A549 treated with CORT108297 at 1 μM for 4 hours (cell line): ENCODE measurements at places on chromosomes 6 and 20. TPM values are rescaled to one million over a fixed set of nuclear protein-coding genes. Genes with fewer than 3 reads are reported as not detected.

GTSF1L gene
- total RNA-seq = not detected in 5 replicates

PXDC1 gene
- 14.9 to 23.6 TPM (median 19.1 TPM) in 5 replicates for total RNA-seq

TAAR9 gene
- not detected in 5 replicates for total RNA-seq

ULBP3 gene
- 3.3 to 4.3 TPM (median 3.9 TPM) in 5 replicates for total RNA-seq

LY6G6D gene
- not detected in 5 replicates for total RNA-seq

ZC2HC1B gene
- not detected in 5 replicates for total RNA-seq

HMGCLL1 gene
- 0.09 to 0.21 TPM (median 0.14 TPM) in 5 replicates for total RNA-seq

CCN6 gene
- not detected in 5 replicates for total RNA-seq

LHFPL5 gene
- 0.20 to 0.23 TPM in 2 of 5 replicates, not detected in the others for total RNA-seq

JPH2 gene
- total RNA-seq = 1.1 to 1.8 TPM (median 1.5 TPM) in 5 replicates

PPP1R14C gene
- 0.71 to 1.2 TPM (median 1.1 TPM) in 5 replicates for total RNA-seq

UNC93A gene
- not detected in 5 replicates for total RNA-seq

MACROD2 gene
- total RNA-seq = 0.23 to 0.92 TPM (median 0.61 TPM) in 5 replicates

TRAPPC3L gene
- total RNA-seq = not detected in 5 replicates

SSTR4 gene
- total RNA-seq = 0.06 to 0.15 TPM (median 0.09 TPM) in 4 of 5 replicates, not detected in the other

GJA1 gene
- 60.6 to 85.8 TPM (median 77.1 TPM) in 5 replicates for total RNA-seq

TULP1 gene
- not detected in 5 replicates for total RNA-seq

SIM1 gene
- not detected in 5 replicates for total RNA-seq

KIF6 gene
- 0.13 to 0.33 TPM (median 0.16 TPM) in 5 replicates for total RNA-seq

ZBTB22 gene
- total RNA-seq = 2.3 to 4.3 TPM (median 4.1 TPM) in 5 replicates

C4B gene
- total RNA-seq = 0.46 to 1.7 TPM (median 0.76 TPM) in 5 replicates
